A549 (cell line): ENCODE measurements at places on chromosomes 2 and 18.

- no peak for DNase-seq
Measured at GRCh38 chr2:120674246-120675170, 61.2 kb upstream of the GLI2 start.

- DNase-seq, result no peak
Measured at GRCh38 chr2:32009516-32010256, 1.1 kb downstream of the MEMO1 start.

- DNase-seq, result peak; percentile 72
Measured at GRCh38 chr18:22282311-22283115, 113.1 kb downstream of the GATA6 start.

GRCh38 chr2:129554373-129554772, 425.1 kb upstream of the RAB6C start:
- DNase-seq, result no peak
